ENCODE measurements at places on chromosomes 7 and 10.

DNA sequence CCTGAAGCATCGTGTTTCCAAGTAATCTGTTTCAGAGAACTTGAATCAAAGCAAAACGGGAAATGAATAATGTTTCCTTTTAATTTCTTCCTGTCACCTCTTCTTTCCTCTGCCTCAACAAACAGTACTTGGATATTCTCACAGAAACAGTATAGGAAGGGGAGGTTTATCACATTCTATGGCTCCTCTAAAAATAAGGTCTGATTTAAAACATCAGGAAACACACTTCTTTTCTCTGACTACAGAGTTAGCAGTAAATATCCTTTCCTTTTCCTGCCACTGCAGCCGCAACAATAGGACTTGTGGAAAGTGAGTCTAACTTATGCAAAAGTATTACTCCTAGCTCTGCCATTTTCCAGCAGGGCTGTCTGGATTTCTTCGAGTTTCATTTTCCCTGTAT is 62.3 kb downstream of the CH25H start:
- no peak for DNase-seq

DNA sequence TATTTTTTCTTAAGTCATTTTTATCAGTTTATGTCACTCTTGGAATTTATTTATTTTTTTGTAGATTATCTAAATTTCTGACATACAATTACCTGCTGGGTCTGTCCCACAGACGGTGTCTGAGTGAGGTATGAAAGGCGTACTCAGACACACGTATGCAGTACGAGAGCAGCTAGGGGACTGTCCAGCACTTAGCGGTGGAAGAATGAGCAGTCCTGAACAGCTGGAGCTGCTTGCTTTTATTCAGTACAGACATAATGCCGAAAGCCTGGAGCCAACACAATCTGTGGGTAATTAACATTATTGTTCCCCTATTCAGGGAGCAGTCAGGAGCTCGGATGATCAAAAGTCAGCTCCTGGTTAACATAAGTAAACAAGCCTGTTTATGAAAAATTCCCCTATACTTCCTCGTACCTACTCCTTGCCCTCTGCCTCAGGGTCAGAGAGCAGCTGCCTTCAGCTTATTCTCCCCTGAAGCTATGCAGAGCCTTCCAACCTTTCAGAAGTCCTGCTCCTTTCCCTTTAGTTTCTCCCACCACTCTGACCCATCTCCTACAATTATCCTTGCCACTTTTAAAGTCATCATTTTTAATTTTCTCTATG is 488.0 kb upstream of the POM121L12 start:
- DNase-seq: peak; percentile 20

DNA sequence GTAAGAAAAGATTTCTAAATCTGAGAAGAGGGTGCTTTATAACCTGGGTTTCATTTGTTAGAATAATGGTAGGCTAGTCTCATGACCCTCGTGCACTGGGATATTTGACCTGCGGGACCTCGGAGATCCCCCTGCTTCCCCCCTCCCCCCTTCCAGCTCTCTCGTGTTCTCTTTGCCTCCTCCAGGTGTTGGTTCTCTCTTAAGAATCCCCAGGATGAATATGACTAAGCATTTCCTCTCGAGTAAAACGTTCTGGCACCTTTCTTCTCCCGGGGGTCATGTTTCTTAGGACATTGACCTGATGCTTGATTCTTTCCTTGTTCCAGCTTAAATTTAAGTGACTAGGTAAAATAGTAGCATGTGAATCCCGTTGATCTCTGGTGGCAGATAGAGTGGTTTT is 71.2 kb downstream of the SHH start:
- no peak for DNase-seq

DNA sequence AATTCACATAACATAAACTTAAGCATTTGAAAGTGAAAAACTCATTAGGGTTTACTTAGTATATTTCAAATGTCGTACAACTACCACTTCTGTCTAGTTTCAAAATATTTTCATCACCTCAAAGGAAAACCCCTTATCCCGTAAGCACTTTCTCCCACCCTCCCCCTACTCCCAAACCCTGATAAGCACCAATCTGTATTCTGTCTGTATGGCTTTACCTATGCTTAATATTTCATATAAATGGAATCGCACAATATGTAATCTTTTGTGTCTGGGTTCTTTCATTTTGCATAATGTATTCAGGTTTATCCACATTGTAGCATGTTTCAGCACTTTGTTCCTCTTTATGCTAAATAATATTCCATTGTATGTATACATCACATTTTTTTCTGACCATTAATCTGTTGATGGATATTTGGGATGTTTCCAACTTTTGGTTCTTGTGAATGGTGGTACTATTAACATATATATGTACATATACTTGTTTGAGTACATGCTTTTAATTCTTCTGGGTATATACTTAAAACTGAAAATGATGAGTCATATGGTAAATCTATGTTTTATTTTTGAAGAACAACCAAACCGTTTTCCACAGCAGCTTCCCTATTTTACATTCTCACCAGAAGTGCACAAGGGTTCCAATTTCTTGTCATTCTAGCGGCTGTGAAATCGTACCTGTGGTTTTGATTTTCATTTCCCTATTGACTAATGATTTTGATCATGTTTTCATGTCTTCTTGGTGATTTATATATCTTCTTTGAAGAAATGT is 6.2 kb upstream of the STARD3NL start:
- DNase-seq: no peak

DNA sequence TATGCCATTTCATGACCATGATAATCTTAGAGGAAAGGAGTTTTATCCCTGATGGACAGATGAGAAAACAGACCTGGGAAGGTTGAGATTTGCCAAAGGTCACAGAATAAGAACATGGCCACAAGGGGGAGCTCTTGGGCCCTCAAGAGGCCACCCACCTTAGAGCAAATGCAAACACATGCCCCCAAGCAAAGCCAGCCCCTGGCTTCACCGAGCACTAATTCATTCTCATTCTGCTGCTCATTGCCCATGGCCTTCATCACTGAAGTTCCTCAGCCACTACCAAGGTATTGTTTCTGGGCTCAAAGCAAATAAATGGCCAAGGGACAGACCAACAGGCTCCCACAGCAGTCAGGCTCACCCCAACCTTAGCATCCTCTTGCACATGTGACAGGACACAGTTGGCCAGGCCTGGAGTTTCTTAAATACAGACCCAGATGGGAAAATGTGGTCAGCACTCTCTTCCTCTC is 44.2 kb downstream of the PDLIM1 start:
- peak; percentile 86 for DNase-seq

- no peak for DNase-seq
Measured at GRCh38 chr10:71266147-71266917, 52.7 kb upstream of the SLC29A3 start.

- DNase-seq: no peak
Measured at GRCh38 chr10:497898-498451, 191.5 kb downstream of the DIP2C start.

DNA sequence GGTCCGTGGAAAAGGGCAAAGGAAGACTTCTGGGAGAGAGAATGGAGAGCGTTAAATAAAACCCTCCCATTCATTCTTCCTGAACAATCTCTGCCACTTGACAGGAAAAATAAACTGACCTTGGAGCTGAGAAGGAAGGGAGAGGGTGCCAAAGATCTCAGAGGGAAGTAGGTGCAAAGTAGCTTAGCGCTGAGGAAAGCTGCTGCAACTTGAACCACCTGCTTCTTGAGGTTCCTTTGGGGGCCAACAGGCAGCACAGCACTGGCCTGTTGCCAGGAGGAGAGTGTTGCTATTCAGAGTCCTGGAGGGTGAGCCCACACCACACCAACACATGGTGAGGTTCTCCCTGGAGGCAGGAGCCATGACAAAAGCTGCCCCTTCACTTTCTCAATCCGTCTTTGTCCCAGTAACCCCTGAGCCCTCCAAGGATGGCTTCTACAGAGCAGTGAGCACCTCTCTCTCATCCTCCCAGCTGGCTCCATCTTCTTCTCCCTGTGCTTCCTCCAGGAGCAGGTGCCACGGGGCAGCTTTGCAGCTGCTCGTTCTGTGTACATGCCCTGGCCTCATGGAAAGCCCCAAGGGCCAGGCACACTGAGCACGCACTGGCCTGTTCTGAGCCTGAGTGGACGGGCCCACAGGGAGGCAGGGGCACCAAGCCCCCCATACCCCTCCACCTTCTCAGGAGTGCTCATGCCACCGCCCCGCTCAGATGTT is 101.3 kb downstream of the STRA8 start:
- peak; percentile 78 for DNase-seq

- DNase-seq: no peak
Measured at GRCh38 chr10:48463318-48464003, 141.4 kb downstream of the ARHGAP22 start.

DNA sequence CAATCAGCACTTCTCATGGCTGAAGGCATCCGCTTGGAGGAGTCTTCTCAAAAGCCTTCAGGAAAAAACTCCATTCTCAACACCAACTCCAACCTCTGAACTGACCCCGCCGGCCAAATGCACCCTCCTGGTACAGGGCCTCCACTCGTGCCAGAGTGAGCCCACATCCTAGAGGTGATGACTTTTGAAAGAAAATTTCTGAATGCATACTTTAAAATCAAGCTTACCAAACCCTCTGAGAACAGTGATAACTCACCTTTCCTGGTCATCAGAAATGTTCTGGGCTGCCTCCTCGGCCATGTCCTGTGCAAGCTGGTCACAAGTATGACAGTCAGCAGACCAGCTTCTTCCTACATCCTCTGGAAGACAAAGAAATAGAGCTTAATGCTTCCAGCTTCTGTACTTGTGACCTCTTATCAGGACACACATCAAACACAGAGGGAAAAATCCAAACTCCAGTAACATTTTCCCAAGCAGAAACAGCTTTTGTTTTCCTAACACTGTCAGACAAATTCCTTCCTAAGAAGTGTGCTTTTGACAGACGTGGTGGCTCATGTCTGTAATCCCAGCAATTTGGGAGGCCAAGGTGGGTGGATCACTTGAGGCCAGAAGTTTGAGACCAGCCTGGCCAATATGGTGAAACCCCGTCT is at the start of gene PKD1L1:
Gene PKD1L1 (minus strand): TSS at position 326 of the 650 bp plus-strand sequence. CDS start 26 bp downstream, at position 300.
- DNase-seq: no peak

GRCh38 chr7:96212474-96212873 is 109.4 kb downstream of the SLC25A13 start:
- no peak for DNase-seq

DNA sequence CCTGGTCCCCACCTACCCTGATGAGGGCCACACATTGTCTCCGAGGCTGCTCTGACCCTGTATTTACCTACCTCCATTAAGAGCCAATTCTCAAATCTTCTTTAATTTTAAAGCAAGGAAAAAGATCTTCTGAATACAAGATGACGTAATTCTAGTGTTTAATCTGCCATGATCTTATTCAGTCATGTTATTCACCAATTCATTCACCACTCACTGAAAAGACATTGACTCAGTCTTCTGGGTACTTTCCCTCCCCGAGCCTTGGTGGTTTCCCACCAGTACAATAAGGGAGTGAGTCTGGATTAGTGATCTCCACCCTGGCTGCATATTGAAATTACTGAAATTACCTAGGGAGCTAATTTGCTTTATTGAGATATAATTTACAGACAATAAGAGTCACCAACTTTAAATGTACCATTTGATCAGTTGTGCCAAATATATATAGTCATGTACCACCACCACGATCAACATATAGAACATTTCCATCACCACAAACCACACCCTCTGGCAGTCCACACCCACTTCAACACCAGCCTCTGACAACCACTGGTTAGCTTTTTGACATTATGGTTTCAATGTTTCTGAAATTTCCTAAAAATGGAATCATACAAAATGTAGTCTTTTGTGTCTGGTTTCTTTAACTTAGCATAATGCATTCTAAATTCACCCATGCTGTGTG is 117.5 kb upstream of the UNC5B start:
- DNase-seq: no peak

- DNase-seq: peak; percentile 92
Measured at GRCh38 chr7:150357270-150357669, 11.4 kb upstream of the REPIN1 start.

DNA sequence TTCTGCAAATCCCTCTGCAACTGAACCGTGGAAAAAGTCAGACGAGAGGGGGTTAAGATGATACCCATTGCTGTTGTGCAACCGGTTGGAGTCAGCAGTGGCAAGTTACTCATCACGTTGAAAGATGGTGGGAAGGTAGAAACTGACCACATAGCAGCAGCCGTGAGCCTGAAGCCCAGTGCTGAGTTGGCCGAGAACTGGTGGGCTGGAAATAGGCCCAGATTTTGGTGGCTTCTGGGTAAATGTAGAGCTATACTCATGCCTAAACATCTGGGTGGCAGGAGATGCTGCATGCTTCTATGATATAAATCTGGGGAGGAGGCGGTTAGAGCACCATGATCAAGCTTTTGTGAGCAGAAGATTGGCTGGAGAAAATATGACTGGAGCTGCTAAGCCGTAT is 78.6 kb downstream of the ARL5B start:
- no peak for DNase-seq

- DNase-seq: peak; percentile 47
Measured at GRCh38 chr10:11424456-11425295, 186.8 kb downstream of the USP6NL start.

DNA sequence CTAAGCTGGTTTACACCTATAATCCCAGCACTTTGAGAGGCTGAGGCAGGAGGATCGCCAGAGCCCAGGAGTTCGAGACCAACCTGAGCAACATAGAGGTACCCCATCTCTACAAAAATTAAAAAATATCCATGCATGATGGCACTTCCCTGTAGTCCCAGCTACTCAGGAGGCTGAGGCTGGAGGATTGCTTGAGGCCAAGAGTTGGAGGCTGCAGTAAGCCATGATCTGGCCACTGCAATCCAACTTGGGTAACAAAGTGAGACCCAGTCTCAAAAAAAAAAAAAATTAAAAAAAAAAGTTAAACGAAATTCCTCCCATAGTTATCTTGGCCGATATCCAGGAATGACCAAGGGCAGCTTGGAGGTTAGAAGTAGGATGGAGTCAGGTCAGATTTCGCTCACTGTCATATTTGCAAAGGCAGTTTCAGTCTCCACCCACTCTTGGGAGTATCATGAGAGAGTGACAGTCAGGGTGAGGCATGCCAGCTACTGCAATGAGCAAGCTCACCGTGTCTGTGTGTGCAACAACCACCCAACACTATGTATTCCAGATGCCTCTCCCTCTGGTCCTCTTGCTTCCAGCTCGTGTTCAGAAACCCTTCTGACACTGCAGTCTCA is 6.0 kb upstream of the ZDHHC4 start:
- no peak for DNase-seq

GRCh38 chr10:96390460-96390864 is 31.7 kb upstream of the OPALIN start:
- no peak for DNase-seq

DNA sequence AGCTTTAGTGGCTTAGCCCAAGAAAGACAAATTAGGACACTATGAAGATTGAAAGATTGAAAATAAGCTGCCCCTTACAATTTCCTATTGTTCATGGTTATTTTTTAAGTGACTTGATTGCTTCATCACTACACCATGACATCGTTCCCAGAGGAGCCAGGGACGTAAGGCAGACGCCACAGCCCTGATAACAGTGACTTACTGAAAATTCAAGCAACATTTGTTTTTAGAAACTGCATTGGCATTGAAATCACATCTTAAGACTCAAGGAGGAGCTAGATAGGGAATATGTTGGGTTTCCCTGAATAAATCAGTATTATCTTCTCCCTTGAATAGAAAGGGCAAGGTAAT is 38.7 kb upstream of the ANK3 start:
- no peak for DNase-seq
